ENCODE measurements at places on chromosomes 3 and 15.

DNA sequence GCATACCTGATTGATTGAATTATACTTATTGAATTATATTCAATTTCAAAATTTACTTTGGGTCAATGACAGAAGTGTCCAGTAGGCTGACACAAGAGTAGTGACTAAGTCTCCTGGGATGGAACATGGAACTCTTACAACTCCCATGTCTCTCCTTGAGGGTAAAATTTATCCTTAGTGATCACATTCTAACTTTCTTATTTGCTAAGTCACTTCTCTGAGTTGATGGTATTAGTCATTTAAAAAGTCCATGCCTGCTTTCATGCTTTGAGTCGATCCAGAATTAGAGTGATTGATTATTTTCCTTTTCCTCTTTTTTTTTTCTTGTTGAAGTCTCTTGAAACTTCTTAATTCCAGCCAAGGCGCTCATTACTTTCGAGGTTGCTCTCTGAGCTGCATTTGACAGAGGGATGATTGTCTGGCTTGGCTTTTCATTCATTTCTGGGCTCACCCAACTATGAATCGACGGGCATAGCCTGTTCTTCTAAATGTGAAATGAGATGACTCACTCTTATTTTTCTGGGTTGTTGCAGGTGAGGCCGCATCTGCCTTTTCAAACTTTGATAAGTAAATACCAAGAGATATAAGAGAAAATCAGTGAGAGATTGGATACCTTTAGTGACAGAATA, 34.9 kb downstream of the LRRC3B start:
- DNase-seq = no peak

- DNase-seq = no peak
These were observed 763 bp upstream of the CNTN6 start for GRCh38 chr3:1092061-1092460.

DNA sequence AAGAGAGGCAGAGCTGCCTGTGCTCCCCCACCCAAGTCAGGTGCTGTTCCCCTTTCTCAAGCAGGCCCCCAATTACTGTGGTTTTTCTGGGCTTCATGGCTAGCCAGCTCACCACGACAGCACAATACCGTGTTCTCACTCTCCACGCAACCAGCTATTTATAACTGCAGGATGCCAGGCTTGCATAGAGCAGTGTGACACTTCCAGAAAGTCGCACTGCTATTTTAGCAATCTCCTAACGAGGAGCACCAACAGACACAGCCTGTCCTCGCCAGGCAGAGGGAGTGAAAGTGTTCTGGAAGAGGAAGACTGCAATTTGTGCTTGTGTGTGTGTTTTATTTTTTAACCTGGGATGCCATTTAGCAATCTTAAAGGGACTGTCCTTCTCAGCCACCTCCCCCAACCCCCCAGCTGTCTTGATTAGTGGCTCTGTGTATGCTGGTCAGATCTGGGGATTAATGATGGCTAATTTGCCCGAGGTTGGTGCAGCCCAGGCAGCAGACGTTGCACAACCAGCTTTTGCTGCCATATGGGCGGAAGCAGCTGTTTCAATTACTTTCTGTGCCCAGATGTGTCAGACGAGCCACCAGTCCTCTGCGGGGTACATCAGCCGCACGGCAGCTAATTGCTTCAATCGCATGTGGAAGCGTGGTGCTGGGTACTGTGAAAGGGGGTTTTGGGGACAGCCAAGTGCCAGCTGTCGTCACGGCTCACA, 268.0 kb upstream of the ARRDC4 start:
- DNase-seq = no peak

DNA sequence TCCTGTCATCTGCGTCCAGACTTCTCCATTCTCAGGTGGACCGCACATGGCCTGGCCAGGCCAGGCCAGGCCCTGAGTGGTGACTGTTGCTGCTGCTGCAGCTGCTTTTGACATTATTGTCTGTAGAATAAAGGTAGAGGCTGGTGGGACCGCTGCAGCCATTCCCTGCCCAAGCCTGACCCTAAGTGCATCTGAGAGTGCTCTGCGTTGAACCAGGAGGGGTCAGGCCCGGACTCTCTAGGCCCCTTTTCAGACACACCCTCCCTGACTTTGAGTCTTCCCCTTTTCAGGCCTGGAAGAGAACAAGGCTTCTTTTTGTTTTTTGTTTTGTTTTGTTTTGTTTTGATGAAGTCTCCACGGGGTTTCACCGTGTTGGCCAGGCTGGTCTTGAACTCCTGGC, 54.6 kb upstream of the FLNB start:
- no peak for DNase-seq

DNA sequence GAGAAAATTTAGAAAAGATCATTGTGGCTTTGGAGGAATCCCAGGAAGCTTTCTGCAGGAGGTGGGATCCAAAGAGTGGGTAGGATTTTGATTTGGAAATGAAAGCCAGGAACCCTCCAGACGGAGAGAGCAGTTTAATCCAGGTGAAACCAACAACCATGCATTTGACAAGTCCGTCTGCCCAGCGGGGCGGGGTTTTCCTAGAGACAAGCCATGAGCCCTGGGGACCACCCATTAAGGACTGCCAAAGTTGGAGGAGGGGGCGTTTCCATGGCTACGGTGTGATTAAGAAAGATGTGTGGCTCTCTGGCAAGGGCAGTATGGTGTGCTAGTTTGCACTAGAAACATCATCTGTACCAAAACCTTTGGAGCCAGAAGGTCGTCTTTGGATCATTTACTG, 53.4 kb downstream of the SRGAP3 start:
- no peak for DNase-seq

DNA sequence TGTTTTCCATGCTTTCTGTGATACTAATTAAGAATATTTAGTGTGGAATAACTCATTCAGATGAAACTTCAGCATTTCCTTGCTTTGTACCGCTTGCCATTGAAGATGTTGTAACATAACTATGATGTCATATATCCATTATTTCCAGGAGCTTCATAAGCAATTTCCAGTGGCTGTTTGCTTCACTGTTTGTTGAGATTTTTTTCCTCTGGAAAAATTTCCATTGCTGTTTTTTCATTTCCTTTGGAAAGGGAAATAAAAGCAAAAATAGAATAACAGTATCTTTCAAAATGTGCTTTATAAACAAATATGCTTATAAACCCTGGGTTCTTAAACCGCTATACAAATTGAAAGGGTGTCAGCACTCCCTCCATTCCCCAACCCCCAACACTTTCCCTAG, 319.6 kb upstream of the SEMA6D start:
- no peak for DNase-seq

DNA sequence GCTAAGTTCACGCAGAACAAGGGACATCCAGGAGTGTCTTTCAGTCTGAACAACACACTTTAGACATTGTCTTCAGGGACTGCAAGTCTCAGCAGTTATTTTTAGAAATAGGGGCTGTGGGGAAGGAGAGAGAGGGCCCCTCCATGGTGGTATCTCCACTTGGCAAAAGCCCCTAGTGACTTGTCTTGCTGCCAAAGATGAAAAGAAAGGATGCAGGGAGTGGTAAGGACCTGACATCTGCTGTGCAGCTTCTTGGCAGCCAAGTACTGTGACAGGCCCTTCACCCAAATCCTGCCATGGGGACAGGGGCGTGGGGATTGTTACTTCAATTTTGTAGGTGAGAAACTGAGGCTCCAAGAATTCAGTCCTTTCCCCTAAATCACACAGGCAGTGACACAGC, 21.0 kb upstream of the SEMA6D start:
- no peak for DNase-seq

GRCh38 chr15:83112233-83112955, 4.9 kb downstream of the TM6SF1 start:
- no peak for DNase-seq

GRCh38 chr15:51051776-51052175, 42.9 kb downstream of the TNFAIP8L3 start:
- DNase-seq = no peak

GRCh38 chr15:67089217-67090193, 24.1 kb downstream of the SMAD3 start:
- DNase-seq = no peak

DNA sequence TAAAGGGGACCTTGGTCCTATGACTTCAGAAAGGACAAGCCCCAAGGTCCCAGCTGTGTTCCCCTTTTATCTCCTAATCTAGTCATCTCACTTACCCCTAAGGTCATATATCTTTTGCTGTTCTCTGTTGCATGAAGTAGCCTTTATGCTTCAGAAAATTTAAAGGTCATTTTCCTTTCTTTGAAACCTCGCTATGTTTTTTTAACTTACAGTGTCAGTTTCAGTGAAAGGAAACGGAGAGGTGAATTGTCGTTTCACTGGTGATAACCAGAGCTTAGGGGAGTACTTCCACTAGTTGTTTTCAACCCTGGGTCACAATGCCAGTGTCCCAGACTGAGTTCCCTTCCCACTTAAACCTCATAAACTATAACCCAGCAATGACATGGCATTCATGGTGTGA, 357.4 kb downstream of the GAP43 start:
- DNase-seq = no peak

DNA sequence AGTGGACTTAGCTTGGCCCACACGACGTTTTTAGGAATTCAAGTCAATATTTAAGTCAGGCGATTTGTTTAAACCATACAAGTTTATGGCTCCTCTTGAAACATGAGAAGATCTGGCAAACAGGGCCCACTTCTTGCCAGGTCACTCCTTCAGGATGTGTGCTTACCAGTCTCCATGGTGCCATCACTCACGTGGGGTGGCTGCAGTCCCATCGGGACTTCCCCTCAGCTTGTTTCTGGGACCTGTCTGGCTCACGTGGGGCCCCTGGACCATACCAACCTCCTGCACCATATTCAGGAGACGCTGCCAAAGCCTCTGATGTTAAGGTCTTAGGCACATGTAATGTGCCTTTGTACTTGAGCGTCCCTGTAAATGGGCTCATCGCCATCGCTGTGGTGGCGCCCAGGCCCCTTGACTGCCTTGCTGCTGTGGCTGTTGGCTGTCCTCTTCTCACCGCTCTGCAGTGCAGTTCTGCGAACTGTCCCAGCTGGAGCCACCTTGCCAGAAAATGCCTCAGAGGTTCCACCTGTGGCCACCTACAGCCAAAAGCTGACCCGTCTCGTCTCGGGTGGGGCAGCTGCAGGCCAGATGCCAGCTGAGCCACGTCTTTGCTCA, 8.9 kb downstream of the MCM2 start:
- DNase-seq = no peak

GRCh38 chr15:68819495-68820294, 1.0 kb downstream of the ANP32A start:
- DNase-seq = peak; percentile 79

DNA sequence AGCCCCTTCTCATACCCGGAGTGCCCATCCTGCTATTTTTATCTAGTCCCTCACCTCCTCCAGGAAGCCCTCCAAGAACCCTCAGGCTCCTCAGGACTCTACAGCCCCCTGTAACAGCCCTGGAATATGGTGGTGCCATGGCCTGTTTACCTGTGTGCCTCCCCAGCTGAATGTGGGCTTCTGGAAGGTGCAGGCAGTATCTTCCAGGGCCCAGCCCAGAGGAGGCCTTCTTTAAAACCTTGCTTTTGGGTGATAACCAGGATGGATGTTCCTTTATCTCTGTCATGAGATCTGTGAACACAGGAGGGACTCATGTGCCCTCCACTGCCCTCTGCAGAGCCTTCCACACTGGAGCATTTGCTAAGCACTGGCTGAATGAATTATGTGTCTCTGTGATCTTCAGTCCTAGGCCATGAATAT, 36.7 kb upstream of the MRPS22 start:
- DNase-seq = no peak

- no peak for DNase-seq
These were observed 27.1 kb upstream of the LACTB start for GRCh38 chr15:63094495-63094931.

- DNase-seq = no peak
These were observed 181.4 kb upstream of the UBE2E1 start for GRCh38 chr3:23624305-23624704.

GRCh38 chr3:23325466-23326065, 122.4 kb downstream of the UBE2E2 start:
- DNase-seq = no peak

GRCh38 chr15:61764141-61764540, 296.1 kb downstream of the VPS13C start:
- DNase-seq = no peak

GRCh38 chr3:130395916-130396315, 50.4 kb downstream of the COL6A5 start:
- no peak for DNase-seq

DNA sequence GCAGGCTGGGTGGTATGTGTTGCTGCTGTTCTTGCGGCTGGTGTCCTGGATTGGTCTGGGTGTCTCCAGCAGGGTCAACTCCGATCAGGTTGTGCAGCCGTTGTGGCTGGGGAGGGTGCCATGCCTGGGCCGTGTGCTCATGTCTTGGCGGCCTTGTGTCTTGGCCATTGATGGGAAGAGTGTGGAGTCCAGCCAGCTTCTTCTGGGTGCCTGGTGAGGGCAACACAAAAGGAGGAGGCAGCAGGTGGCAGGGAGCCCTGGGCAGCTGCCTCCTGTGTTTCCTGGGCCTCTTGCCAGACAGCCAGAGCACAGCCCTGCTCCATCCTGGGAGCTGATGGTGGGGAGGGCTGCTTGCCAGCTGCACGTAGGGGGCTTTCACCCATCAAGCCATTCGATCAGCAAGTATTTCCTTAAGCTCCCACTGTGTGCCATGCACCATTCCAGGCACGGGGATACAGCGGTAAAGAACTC, 4.3 kb downstream of the CHAC1 start:
- DNase-seq = no peak

GRCh38 chr3:133986311-133986710, 43.4 kb downstream of the SLCO2A1 start:
- DNase-seq = no peak

DNA sequence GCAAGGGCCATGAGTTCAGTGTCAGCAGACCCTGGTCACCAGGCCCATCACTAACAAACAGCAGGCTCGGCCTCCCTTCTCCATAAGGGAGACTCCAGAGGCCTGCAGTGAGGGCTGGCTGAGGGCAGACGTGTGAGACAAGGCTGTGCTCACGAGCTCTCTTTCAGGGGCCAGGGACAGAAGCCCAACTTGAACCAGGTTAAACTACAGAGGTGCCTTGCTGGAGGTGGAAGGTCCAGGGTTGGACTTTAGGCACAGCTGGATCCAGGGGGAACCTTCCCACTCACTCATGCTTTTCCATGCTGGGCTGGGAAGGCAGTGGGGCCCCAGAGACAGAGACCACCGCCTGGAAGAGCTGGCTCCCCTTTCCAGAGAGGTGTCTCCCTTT, 19.0 kb downstream of the CFAP100 start:
- no peak for DNase-seq

- no peak for DNase-seq
These were observed 47.0 kb downstream of the OXNAD1 start for GRCh38 chr3:16311960-16312451.

- DNase-seq = no peak
These were observed 68.2 kb upstream of the SMAD3 start for GRCh38 chr15:66997212-66997611.

- DNase-seq = no peak
These were observed 128.3 kb downstream of the TBL1XR1 start for GRCh38 chr3:177068967-177069366.
